ENCODE measurements at places on chromosomes 16 and 17.

- DNase-seq = no peak
Measured at GRCh38 chr16:81956213-81956948, 54.9 kb downstream of the SDR42E1 start.

DNA sequence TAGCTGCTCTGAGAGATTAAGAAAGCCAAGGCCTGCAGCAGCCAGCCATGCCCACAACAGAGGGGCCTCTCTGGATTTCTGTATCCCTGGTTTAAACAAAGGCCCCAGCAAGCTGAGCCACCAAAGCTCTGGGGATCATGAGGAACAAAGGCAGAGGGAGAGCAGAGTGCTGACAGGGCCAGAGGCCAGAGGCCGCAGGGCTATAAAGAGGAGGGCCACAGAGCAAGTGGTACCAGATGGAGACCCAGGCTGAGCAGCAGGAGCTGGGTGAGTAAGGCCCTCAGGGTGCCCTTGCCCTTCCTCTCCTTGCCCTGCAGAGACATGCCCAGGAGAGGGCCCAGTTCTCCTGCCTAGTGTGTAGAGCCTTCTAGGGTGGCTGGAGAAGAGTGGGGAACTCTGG is at the start of gene CRYBA1:
TSS of gene CRYBA1 (plus strand) at position 232 of the 400 bp plus-strand sequence. CDS start at position 237, 5 bp downstream.
- no peak for DNase-seq

GRCh38 chr17:15143524-15143923 is 121.6 kb downstream of the PMP22 start:
- DNase-seq = no peak

- no peak for DNase-seq
Measured at GRCh38 chr17:50059759-50060273, 3.9 kb downstream of the ITGA3 start.

DNA sequence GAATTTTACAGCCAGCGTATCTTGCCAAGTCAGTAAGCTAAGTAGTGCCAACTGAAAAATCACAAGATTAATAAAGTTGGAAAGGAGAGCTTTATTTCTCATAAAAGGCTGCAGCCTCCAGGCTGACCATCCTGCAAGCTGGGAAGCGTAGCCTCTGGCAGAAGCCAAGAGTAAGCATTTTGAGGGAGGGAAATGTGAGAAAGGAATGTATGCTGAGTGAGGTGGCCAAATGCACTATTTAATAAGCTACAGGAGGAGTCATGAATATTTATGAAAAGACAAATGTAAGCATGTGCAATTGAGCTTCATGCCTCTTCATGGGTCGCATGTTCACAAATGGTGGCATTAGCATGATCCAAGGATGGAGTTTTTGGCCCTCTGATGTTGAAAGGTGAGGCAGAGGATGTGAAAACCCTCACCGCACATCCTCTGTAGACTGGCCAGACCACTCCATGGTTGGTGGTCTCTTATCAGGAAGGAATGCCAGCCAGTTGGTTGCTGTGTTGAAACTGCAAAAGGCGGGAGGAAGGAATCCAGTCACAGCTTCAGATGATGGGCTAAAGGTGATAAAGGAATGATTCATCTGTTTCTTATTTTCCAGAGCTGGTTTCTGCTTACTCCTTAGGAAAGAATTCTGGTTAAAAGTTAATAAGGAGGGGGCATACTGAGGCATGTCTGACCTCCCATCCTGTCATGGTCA is 9.2 kb downstream of the KRT33B start:
- DNase-seq = no peak

- no peak for DNase-seq
Measured at GRCh38 chr16:67877064-67877463, 4.2 kb downstream of the EDC4 start.

- DNase-seq = no peak
Measured at GRCh38 chr16:80681436-80681835, 123.0 kb downstream of the CDYL2 start.

- no peak for DNase-seq
Measured at GRCh38 chr17:4837471-4838308, 4.5 kb downstream of the MINK1 start.

DNA sequence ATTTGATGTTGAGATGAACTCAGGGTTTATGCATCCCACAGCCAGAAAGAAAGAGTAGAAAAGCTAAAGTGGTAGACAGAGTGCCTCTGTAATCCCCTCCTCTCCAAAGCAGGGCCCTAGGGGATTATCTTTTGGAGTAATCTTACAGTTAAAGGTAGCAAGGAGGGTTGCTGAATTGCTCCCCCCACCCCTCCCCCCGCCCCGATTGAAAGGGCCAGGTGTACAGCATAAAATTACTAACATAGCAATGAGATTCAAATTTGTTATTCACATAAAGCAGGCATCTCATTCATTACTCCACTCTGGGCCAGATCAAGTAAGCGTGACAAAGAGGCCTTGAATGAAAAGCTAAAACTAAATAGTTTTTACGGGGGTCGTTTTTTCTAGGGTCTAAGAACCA is 72.7 kb downstream of the STH start:
- no peak for DNase-seq

DNA sequence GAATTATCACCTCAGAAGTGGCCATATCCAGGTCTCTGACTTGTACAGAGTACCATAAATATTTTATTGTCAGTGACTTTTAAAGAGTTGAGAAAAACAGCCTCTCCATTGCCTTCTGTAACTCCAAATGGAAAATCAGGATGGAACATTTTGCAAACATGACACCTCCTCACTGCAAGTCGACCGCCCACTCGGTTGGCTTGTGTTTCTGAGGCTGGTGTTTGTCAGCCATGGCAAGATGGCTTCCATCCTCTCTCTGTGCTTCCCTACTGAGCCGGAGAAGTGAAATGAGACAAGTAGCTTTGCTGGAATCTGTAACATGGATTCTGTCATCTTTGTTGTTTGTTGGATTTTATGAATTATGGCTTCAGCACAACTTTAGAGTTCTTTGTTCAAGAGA is 172.8 kb downstream of the RBFOX1 start:
- no peak for DNase-seq

- DNase-seq = no peak
Measured at GRCh38 chr17:80750263-80750662, 205.6 kb downstream of the RPTOR start.

DNA sequence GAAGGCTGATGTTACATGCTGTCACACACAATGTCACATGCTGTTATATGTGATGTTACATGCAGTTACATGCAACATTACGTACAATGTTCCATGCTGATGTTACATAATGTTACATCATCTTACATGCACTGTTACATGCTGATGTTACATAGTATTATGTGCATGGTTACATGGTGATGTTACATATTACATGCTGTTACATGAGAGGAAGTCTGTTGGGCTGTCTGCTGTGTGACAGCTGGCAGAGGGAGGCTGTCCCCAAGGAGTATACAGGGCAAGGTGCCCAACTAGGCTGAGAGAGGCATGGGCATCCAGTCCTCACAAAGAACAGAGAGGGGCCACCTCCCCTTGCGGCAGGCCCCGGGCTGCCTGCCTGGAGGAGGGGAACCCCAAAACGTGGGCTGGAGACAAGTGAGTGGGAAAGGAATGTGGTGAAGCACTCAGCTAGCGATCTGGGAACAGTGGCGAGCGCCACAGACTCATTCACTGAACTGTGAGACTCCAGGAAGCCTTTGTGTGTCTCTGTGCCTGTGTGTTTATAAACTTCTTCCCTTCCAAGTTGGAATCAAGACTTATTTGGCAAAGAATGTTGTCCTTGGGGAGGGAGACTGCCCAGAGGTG is 30.6 kb downstream of the TMEM92 start:
- DNase-seq = no peak

- no peak for DNase-seq
Measured at GRCh38 chr16:75389096-75389690, 44.1 kb downstream of the CFDP1 start.

GRCh38 chr16:53501216-53501859 is 1.7 kb downstream of the AKTIP start:
- DNase-seq = no peak

DNA sequence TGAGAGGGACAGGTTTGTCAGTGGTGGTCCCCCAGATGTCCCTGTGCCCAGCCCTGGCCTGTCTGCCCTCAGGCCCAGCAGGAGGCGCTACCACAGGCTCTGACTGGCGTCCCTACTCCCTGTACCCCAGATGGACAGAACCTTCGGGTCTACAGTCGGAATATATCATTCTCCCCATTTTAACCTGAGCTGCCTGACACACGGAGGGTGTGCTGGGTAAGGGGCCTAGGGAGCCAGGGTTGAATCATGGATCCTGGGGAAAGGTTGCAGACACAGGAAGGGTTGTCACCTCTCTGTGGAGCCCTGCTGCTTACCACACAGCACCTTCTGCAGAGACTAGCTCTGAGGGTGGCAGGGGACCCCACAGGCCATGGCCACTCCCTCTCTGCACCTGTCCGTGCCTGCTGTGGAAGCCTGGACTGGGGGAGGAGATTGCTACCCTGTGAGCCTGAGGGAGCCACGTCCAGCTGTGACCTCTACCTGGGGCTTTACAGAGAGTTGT is 162.2 kb upstream of the ZNF267 start:
- DNase-seq = no peak

- no peak for DNase-seq
Measured at GRCh38 chr17:2405247-2405926, 4.5 kb upstream of the MNT start.

DNA sequence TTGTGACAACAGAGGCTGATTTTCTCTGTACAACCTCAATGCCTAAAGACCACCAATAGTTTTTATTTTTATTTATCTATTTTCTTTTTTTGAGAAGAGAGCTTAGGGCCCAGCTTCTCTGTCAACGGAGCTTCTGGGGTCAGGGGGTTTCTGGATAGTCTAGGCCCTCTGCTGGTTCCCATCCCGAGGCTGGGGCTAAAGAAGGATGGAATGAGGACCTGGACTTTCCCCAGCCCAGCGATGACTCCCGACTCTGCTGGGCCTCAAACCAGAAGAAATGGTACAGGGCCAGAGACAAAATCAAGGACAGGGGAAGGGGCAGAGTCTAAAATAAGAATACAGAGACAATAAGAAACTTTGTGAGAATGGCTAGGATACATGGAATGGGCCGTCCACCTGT is 5.7 kb upstream of the TSPOAP1 start:
- no peak for DNase-seq

DNA sequence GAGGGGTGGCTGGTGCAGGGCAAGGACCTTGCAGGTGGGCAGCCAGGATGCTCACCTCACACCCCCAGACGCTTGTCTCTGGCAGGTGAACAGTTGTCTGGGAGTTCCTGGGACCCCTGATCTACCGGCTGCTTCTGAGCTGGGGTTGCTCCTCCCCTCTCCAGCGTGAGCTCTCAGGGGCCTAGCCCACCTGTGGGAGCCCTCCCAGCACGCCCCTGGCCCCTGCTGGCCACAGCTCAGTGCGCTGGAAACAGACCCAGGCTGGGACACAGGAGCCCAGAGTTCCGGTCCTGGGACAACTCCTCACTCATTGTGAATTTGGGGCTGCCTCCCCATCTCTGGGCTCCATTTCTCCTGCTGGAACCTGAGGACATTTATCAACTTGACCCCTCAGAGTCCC is 30.3 kb downstream of the ARHGAP23 start:
- DNase-seq = no peak

GRCh38 chr17:41920580-41920955 is 1.8 kb upstream of the ACLY start:
- no peak for DNase-seq

DNA sequence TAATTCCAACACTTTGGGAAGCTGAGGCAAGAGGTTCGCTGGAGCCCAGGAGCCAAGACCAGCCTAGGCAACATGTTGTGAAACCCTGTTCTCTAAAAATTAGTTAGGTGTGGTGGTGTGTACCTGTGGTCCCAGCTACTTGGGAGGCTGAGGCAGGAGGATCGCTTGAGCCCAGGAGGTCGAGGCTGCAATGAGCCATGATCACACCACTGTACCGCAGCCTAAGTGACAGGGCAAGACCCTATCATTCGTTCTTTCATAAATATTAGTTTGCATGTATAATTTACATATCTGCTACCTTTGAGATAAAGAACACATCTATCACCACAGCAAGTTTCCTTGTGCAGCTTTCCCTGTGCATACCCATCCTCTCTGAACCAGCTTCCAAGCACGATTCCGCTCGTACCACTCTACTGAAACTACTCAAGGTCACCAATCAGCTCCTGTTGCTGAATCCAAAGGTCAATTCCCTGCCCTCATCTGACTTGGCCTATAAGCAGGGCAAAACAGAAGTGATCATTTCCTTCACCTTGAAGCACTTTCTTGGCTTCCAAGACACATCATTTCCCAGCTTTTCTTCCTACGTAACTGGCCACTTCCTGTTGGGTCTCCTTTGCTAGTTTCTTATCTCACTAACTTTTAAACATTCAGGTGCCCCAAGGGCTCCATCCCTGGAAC is 49.1 kb downstream of the GRB2 start:
- DNase-seq = no peak

Measured in GM10248 (cell line).